GM18507 (cell line): ENCODE measurements at places on chromosomes 11 and 22.

DNA sequence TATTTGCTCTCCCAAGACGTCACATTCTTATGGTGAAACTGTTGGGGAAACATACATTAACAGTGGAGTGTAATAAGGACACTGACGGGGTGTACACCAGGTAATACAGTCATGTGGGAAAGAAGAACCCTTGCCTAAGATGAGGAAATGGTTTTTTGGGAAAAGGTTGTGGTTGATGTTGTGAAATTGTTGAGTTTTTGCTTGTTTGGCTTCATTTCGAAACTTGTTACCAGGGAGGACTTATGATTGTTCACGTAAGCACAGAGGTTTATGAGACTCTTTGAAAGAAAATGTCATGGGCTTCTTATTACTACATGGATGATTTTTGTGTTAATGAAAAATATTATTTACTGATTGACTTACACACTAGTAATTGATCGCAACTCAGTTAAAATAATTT, 16.8 kb downstream of the ANO3 start:
- no peak for DNase-seq

DNA sequence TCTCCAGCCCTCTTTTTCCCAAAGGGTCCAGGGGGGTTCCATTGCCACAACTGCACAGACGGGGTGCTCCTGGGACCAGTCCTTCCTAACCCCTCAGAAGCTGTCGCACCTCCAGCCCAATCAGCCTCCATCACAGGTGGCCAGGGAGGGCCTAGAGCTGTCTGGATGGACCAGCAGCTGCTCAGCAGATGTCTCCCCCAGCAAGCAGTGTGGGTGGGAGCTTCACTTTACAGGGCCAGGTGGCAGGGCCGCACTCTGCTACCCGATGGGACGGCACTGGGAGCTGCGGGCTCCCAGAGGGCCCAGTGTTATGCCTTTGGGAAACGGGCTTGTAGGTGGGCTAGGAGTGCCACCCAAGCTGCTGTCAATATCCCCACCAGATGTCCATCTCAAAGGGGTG, 120.5 kb downstream of the DSCAML1 start:
- DNase-seq: no peak

- DNase-seq: no peak
Observed at GRCh38 chr11:21110415-21110814, 441.0 kb downstream of the NELL1 start.

DNA sequence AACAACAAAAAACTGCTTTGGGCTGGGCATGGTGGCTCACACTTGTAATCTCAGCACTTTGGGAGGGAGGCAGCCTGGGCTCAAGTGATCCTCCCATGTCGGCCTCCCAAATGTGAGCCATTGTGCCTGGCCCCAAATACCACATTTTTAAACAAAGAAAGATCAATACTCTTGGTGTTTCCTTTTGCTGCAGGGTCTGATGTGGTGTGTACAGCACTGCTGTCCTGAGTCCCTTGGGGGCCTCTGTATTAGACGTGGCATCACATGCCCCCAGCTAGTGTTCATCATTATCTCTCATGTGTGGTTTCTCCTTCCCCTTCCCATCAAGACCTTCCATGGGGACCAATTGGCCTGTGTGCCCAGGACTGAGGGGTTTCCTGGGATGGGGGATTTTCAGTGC, 20.5 kb upstream of the XBP1 start:
- DNase-seq: no peak

DNA sequence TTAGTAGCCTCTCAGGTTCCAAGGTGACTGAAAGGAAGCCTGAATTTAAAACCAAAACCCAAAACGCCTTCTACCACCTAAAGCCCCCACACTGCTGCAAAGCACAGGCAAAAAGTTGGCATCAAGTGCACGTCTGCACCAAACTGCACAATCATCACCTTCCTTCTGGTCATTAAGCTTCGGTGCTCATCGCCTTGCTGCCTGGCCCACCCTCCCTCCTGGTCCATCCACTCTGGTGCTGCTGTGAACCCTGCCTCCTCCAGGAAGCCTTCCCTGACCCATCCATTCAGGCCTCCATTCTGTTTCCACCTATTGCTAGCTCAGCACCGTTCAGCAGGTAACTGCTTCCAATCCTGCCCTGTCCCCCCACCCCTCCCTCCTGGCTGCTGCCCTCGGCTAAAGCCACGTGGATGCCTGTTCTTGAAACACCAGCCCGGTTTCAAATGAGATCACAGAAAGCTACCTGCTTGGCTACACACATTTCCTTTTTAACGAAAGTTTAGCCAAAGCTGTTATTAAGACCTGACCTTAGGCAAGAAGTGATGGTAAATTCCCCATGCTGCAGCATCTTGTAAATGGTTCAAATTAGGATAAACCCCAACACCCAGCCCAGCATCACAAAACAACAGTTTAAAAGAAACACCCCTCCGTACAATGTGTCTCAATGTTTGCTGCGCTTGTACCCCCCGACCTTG, 53.8 kb upstream of the CD5 start:
- no peak for DNase-seq

GRCh38 chr11:22536071-22536470, 89.6 kb downstream of the FANCF start:
- no peak for DNase-seq

GRCh38 chr11:71223081-71223405, 29.3 kb downstream of the SHANK2 start:
- no peak for DNase-seq
